ENCODE measurements at places on chromosomes 5 and 9.

- no peak for DNase-seq
These were observed 60.4 kb downstream of the ERBIN start for GRCh38 chr5:65986796-65987195.

GRCh38 chr5:114948986-114949621 lies 220.6 kb downstream of the TRIM36 start:
- DNase-seq, result no peak

GRCh38 chr9:127580879-127581475 lies 31.1 kb upstream of the STXBP1 start:
- DNase-seq, result no peak

GRCh38 chr5:8568858-8569257 lies 699.9 kb downstream of the MTRR start:
- no peak for DNase-seq

GRCh38 chr5:98905857-98906688 lies 22.7 kb downstream of the CHD1 start:
- DNase-seq, result peak; percentile 66

DNA sequence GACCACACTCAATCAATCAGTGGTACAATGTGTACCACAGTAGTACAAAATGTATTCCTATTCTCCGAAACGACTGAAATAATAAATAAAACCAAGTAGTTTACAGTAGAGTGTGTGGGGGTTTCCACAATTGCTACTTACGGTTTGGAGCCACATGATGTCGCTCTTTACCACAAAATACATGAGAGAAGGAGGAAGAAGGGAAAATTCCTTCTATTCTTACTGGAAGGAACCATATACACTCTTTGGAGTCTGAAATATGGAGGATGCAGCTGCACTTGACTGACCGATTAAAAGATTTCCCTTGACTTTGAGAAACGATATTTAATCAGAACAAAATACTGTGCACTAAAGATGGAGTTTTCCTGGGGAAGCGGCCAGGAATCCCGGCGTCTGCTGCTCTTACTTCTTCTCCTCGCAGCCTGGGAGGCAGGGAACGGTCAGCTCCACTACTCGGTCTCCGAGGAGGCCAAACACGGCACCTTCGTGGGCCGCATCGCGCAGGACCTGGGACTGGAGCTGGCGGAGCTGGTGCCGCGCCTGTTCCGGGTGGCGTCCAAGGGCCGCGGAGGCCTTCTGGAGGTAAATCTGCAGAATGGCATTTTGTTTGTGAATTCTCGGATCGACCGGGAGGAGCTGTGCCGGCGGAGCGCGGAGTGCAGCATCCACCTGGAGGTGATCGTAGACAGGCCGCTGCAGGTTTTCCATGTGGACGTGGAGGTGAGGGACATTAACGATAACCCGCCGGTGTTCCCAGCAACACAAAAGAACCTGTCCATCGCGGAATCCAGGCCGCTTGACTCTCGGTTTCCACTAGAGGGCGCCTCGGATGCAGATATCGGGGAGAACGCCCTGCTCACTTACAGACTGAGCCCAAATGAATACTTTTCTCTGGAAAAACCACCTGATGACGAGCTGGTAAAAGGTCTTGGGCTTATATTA lies at the start of gene PCDHA4:
TSS of gene PCDHA4 (plus strand) at position 235 of the 942 bp plus-strand sequence.
- DNase-seq, result peak; percentile 17

DNA sequence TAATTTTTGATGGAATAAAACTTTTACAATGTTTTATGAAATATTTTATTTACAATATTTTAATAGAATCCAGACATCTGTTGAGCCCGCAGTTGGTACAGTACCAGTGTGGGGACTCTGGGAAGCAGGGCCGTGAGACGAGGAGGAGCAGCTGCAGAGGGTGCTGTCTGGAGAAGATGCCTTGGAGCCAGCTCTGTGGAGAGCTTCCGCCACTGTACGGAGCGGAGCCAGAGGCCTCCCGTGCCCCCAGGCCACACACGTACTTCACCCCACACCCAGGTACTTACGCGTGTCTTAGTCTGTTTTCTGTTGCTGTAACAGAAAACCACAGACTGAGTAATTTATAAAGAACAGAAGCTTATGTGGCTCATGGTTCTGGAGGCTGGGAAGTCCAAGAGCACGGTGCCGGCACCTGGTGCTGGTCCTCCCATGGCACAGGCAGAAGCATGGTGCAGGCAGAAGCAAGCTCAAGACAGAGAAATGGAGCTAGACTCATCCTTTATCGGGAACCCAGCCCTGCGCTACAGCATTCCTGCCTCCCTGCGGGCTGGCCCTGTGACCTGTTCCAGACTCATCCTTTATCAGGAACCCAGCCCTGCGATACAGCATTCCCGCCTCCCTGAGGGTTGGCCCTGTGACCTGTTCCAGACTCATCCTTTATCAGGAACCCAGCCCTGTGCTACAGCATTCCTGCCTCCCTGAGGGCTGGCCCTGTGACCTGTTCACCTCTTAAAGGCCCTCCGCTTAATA lies 23.3 kb downstream of the CEP72 start:
- DNase-seq, result no peak

DNA sequence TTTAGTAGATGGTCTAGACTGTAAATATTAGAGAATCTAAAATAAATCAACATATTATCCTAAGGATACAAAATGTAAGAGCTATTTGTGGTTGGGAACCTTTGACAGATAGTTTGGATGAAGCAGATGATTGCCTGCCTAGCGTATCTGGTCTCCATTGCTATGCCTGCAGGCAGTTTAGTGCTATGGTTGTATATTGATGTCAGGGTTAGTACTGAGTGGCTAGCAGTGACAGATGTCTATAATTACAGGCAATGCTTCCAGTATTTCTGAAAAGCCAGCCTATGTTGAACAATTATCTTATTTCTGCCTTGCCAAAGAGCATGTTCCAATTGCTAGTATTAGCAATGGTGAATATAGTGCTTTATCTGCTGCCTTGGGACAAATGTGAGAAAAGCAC lies 151.3 kb upstream of the TLX3 start:
- no peak for DNase-seq

DNA sequence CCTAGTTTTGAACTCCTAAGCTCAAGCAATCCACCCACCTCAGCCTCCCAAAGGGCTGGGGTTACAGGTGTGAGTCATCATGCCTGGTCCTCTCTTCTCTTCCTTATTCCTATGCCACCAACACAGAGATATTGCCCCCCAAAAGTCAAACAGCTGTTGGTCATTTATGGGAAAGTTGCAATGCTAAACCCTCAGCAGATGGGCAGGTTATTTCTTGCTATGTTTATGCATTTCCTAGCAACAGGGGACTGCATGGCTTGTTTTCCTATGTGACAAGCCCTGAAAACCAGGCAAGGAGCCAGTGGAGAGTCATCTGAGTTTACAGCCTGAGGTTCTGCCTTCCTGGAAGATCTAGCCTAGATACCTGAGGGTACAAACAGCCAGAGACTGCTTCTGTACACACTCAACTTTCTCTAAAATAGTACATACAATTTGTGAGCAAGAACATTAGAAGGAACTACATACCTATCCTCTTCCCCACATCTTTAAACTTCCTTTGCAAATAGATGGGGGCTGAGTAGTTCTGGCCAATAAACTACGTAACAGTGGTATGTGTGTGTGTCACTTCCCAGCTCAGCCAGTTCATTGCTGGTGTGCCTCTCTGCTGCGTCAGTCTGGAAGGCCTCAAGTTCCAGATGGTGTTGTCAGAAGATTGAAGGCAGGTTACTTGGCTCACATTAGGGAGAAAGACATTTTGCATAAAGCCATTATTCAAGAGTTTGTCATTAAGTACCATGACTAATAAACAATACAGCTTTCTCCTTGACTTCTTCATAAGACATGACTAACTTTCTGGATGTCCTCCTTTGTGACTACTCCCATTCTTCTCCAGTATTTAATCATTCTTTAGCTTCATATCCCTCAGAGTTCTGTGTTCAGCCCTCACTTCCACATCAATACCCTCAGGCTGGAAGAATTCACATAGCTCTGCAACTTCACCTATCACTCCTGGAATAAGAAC lies 65.3 kb downstream of the CSNK1A1 start:
- DNase-seq, result no peak

DNA sequence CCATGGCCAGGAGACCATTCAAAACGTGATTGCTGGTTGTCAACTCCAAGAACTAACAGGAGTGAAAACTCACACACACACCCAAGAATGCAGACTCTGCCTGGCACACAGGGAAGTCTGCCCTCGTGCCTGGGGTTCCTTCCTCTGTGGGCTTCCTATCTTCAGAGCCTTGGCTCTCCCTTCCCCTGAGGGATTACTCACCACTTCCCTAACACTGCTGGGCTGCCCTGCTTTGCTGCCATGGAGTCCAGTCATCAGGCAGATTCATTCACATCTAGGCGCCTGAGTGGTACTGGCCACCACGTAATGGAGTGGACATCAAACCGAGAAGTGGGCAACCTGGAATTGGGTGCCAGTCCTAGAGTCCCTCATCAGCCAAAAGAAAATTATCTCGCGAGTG lies 76.4 kb upstream of the PRSS3 start:
- peak; percentile 75 for DNase-seq

DNA sequence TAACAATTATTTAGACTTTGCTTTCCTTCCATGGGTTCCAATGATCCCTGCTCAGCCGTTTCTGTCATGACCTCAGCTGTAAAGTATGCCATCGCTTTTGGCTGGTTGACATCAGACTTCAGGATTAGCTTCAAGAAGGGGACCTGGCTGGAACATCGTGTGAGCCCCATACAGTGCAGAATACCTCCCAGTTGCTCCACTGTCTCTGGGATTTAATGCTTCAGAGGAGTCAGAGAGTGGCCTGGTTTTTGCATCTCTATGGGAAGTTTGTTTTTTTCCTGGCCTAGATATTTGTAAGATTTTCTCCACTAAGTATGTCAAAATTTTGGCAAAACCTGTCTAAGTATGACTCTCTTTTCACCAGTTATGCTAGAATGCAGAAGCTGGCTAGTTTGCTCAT lies 216.9 kb downstream of the GABBR2 start:
- no peak for DNase-seq

- DNase-seq, result no peak
These were observed 31.1 kb downstream of the EGFLAM start for GRCh38 chr5:38289457-38289856.

DNA sequence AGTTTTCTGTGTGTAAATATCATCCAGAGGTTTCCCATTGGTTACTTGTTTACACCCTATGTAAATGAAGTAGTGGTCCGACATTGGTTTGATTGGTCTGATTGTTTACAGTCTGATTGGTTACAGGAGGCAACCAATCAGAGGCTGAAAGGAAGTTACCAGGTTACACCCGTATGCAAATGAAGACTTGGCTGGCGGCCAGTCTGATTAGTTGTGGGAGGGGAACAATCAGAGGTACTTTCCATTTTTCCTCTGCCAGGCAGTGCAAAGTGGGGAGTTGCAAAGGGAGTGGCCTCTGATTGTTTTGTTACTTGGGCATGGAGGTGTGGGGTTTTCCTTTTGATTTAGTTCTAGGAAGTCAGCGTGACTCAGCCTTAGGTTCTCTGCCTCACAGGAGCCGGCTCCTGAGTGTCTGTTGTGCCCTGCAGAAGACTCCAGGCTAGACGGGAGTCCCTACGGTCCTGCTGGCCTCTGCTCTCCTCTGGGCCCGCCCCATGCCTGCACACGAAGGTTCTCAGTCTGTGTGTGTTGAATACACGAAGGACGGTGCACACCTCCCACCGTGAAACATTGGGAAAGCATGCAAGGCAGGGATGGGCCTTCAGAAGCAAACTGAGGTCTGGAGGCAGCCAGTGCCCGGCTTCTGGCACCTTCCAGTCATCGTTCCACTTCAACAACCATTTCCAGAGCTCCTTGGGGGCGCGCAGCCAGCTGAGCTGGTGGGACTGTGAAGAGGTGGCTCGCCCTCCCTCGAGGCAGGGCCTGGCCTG lies 42.9 kb downstream of the OLFM1 start:
- DNase-seq, result peak; percentile 75

DNA sequence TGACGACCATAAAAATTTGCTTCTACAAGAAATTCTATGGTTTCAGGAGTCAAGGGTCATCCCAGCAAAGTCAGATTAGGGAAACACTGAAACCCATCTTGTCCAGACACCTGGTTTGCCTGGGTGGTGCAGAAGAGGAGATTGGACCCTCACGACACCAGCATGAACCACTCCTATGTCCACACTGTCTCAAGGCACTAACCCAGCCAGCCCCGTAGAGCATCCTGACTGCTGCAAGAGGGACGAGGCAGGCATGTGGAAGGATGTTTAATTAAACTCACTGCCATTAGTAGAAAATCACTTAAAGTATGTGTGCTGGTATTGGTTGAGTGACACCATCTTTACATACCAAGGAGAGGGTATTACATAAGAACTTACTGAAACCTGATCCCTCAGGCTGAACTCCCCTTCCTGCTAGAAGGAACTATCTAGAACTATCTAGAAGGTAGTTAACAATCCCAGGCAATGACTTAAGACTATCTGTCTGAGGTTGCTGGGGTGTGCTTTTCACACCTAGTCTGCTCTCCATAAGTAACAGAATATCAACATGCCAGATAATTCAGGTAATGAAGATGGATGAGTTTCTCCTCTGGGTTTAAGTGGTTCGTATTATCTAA lies 93.6 kb downstream of the SEMA6A start:
- no peak for DNase-seq

- DNase-seq, result peak; percentile 30
These were observed 176.4 kb downstream of the FGF18 start for GRCh38 chr5:171595801-171596231.

GRCh38 chr9:3012245-3012644 lies 168.3 kb upstream of the PUM3 start:
- DNase-seq, result peak; percentile 11

DNA sequence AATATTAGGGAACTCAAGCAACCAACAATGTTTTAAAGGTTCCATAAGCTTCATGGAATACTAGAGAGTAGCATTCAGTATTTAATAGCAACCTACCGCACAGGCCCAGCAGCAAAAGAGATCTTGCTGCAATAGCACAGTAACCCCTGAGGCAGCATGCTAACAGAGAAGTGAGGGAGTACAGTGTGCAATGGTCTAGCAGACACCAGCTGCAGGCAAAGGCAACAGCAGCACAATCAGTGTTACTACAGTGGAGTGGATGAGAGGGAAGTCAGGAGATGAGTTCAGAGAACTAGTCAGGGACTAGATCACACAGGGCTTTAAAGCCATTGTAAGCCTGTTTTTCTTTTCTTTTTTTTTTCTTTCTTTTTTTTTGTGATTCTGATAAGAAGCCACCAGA lies 2.8 kb downstream of the TICAM2 start:
- DNase-seq, result peak; percentile 67

- DNase-seq, result no peak
These were observed 9.6 kb upstream of the MSH3 start for GRCh38 chr5:80644900-80645299.

DNA sequence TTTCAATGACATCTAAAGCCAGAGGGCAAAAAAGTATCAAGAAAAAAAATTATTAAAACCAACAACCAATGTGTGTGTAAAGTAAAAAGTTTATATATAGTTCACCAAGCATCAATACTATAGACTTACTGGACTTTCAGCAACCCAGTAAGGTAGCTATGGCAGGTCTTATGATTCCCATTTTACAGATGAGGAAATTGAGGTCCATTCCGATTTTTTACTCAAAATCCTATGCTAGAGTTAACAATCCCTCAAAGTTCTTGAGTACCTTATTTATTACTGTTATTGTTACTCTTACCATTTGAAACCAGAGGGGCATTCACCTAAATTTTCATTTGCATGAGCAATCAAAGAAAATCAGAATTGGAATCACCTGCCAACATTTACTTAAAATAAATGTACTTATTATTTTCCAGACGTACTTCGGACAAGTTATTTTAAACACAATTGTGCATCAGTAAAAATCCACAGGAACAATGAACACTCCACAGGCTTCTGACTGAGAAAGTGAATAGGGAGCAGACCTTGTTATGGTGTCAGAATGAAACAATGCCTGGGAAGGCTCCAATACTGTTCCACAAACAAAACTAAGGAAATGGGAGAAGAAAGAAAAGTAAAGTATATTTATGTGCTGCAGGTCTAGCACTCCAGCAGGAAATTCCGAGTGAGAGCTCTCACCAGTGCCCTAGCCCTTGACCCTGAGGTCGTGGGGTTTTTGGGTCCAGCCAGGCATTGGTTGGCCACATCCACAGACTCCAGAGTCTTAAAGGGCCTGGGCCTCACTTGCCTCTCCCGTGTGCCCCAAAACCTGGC lies 229.9 kb downstream of the PIK3R1 start:
- no peak for DNase-seq
